ENCODE measurements at places on chromosomes 16 and 17.

DNA sequence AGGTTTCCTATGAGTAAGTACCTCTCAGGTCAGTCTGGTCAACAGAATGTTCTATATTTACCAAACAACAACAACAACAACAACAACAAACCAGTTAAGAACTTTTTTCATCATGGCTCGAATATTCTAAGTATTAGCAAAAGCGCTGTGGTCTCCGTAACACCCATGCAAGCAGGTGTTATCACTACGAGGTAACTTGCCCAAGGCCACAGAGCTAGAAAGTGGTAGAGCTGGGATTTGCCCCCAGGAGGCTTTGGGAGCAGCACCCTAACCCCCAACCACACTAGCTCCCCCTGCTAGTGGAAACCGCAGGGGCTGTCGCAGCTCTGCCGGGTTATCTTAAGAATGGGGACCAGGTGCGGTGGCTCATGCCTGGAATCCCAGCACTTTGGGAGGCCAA, 23.9 kb upstream of the C16orf74 start:
- DNase-seq: no peak

DNA sequence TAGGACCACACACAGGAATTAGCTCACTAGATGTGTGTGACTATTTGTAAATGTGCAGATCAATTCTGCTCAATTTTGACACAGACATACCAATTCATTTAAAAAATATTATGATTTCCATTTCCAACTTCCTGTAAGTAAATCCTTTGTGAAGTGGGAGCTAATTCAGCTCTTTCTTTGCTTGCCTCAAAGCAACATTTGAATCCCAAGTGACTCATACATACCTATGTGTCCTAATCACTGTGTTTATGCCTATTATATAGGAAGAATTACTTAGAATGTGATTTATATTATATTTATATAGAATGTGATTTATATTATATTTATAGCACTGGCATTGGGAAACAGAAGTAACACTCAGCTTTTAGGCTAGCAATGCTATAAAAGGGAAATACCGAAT, 195.9 kb upstream of the C17orf78 start:
- no peak for DNase-seq

DNA sequence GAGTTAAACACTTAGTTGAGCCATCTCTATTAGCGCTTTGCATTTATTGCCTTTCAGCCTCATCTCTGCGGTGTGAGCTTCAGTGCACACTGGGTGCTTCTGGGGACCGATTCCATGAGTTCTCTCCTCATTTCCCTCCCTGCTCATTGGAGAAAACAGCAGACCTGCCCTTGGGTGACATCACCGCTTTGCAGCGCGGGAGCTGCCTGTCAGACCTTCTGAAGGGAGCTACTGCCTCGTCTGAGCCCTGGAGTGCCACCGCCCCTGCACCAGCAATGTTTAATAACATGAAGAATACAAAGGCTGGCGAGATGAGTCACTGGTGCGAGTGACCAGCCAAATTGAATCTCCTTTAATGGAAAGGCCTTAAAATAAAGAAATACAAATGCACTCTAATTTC, 30.2 kb upstream of the CPPED1 start:
- no peak for DNase-seq

- DNase-seq: no peak
These were observed 51.6 kb downstream of the KANSL1 start for GRCh38 chr17:46141645-46142044.

DNA sequence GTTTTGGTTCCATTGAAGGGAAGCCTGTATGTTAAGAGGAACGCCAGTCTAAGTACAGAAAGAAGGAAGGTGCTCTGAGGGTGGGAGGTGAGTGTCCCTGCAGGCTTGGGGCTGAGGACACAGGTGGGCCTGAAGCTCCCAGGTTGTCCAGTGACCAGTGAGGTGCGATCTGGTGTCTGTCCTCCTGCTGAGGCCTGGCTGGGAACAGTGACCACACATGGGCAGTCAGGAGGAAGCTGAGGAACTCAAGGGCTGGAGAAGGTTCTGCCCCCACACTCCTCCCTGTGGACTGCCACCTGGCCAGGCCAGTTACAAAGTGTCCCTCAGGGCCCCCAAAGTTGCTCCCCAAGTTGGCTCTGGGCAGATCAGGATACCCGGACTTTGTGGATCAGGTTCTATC, 102.1 kb downstream of the N4BP1 start:
- DNase-seq: no peak

- no peak for DNase-seq
These were observed 32.6 kb upstream of the HOXB13 start for GRCh38 chr17:48761114-48761513.

- no peak for DNase-seq
These were observed 18.3 kb downstream of the FANCA start for GRCh38 chr16:89798126-89798525.

DNA sequence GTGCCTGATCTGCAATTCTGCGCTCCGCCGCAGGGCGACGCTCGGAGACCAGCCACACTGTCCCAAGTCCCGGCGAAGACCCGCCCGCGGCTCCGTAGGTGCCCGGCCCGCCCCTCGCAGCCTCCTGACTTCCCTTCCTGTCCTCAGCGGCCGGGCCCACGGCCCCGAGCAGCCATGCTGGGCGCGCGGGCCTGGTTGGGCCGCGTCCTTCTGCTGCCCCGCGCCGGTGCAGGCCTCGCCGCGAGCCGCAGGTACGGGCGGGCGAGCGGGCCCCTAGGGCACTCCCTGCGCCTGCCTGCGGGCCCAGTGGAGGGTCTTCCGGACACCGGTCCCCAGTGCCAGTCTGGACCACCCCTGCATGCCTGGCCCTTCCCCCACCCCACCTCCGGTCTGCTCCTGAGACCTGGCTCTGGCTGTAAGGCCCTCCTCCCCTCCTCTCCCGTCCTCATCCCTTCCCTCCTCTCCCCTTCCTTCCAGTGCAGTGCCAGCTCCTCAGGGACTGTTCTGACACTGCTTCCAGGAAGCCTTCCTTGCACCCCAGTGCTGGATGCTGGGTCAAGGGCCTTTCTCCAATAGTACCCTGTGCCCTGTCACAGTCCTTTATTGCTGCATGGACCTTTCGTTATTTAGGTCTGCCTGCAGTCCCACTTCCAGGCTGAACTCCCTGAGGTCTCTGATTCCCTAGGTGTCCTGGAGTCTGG, at the start of gene SPATA20:
TSS of gene SPATA20 (plus strand) at position 140 of the 701 bp plus-strand sequence. CDS start at position 175, 35 bp downstream.
- peak; percentile 84 for DNase-seq

DNA sequence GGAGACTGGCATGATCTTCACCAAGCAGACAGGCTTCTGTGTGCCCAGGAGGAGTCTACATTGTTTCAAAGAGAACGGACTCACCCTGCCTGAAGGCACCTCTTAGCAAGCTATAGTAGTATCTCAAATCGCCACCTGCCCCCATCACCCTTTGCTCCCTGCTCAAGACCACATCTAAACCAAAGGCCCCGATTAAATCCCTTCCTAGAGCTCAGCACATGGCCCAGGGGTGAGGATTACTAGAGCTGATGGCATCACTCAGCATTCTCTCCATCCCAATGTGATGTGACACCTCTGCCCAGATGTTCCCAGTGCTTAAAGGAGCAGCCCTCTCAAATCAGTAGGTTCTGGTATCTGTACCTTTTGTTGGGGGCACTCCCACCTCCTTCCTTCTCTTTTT, 8.0 kb upstream of the CDC42EP4 start:
- no peak for DNase-seq

GRCh38 chr17:61362852-61363600, 36.6 kb upstream of the TBX2 start:
- no peak for DNase-seq

DNA sequence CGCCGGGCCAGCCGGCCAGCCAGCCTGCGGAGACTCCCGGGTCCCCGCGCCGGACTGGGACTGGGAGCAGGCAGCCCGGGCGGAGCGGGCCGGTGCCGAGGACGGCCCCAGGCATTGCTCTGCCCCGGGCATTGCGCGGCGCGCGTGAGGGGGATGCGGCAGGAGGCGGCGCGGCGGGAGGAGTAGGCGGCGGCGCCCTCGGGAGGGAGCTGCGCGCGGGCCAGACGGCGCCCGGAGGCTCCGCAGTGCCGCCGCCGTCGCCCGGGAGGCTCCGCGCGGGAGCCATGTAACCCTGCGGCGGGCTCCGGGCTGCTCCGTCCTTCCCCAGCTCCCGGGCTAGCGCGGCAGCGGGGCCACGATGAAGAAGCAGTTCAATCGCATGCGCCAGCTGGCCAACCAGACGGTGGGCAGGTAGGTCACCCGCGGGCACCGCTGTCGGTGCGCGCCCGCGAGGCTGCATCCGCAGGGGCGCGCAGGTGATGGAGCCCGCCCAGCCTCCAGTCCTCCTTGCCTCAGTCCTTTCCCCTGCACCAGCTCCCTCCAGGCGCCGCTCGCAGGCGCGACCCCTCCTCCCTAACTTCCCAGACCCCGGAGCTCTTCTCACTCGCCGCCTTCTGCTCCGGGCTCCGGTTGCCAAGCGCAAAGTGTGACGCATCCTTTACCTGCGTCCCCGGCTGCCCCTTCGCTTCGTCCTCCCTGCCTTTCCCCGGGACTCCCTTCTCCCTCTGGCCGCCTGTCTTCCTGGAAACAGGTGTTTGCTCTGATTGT, at the start of gene ARHGAP44:
TSS of gene ARHGAP44 (plus strand) at position 18 of the 768 bp plus-strand sequence. CDS start at position 359, 341 bp downstream.
- peak; percentile 12 for DNase-seq

- DNase-seq: no peak
These were observed 241.9 kb downstream of the SLC39A11 start for GRCh38 chr17:72850410-72851118.

GRCh38 chr16:31138621-31139578, 3.4 kb upstream of the PRSS8 start:
- no peak for DNase-seq

GRCh38 chr16:79977940-79978836, 377.7 kb upstream of the MAF start:
- no peak for DNase-seq
